ENCODE measurements at places on chromosomes 6 and 20.

GRCh38 chr20:24733416-24733815 is 215.7 kb upstream of the CST7 start:
- DNase-seq, result no peak

DNA sequence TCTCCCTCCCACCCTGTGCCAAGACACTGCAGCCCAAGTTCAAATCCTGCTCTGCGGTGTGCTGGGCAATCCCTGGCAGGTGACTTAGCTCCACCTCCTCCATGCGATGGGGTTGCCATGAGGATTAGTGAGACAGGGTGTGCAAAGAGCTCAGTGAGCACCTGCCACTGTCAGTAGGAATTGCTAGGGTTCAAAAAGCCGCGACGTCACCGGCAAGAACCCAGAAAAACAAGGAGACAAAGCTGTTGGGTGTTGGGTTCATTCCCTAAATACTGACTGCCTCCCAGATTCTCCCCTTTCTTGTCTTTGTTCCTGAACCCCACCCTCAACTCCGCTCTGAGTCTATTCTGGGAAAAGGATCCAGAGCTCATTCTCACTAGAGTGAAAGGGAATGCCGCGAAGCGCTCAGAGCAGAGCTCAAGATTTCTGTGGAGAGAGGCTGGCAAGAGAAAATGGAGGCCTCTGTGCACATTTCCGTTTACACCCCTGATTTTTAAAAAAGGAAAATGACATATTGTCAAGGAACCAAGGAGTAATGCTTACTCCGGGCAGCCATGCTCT is 13.3 kb downstream of the PMEPA1 start:
- DNase-seq, result no peak

- no peak for DNase-seq
Measured at GRCh38 chr20:57145089-57145631, 121.3 kb downstream of the BMP7 start.

- no peak for DNase-seq
Measured at GRCh38 chr6:122998403-122998975, 2.5 kb downstream of the CLVS2 start.

GRCh38 chr6:158061709-158062461 is 80.2 kb downstream of the SYNJ2 start:
- no peak for DNase-seq

Measured in hematopoietic multipotent progenitor cell treated with erythropoietin and hydrocortisone succinate and interleukin-3 and kit ligand, for 15 days (in vitro differentiated cells).